Activated T-helper 1 cell treated with Interleukin-2 at 50 U/mL for 16 hours (primary cell): ENCODE measurements at places on chromosomes 6 and 20.

DNA sequence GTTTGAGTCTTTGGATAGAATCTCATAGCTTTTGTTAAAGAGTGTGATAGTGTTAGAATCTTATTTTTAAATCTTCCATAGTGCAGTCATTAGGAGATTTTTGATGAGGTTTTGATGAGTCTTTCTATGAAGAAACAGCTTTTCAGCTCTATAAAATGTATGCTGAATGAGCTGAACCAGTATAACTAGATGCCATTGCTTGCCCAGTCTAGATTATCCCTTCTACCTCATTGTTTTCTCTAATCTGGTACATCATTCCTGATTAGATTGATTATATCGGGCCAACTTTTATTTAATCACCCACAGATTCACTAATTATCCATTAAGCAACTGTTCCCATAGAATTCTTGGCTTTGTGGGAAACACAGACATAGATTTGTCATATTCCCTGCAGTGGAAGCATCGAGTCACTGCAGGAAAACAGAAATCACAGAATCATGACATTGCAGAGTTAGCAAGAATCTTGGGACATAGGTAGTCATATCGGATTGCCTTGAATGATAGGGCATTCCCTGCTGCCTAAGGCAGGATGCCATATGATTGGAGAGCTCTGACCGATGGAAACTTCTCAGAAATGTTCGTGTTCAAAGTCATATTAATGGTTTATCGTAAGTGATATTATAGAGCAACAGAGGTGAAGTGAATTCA lies 882.7 kb upstream of the FLRT3 start:
- no peak for DNase-seq

GRCh38 chr6:20417819-20418218 lies 16.1 kb downstream of the E2F3 start:
- DNase-seq, result no peak

GRCh38 chr6:155389130-155389529 lies 66.5 kb downstream of the NOX3 start:
- DNase-seq, result no peak

- DNase-seq, result no peak
These were observed 22.0 kb downstream of the ERGIC3 start for GRCh38 chr20:35563834-35564233.

DNA sequence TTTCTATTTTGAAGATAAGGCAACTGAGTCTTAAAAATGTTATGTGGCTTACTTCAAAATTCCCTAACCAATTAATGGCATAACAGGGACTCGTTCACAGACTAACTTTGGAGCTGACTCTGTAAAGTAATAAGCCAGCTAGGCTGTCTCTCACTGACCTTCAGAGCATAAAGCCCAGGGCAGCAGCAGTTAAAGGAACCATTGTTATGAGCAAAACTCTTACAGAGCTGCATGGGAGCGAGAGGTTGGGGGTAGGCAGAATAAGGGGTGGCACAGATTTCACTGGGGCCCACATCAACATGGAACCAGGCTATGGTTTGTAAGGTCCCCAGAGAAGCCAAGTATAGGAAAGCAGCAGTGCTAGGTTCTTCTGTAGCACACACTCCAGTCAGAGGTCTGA lies 637.8 kb downstream of the RFPL4B start:
- DNase-seq, result no peak

GRCh38 chr6:25006565-25007001 lies 70.8 kb upstream of the RIPOR2 start:
- peak; percentile 25 for DNase-seq

GRCh38 chr6:11788043-11788442 lies 9.4 kb upstream of the ADTRP start:
- DNase-seq, result no peak

GRCh38 chr6:149942461-149942829 lies 631 bp downstream of the ULBP2 start:
- no peak for DNase-seq

GRCh38 chr6:149278997-149279396 lies 38.5 kb upstream of the TAB2 start:
- no peak for DNase-seq

- DNase-seq, result no peak
These were observed 59.1 kb upstream of the PTPN1 start for GRCh38 chr20:50450881-50451752.

GRCh38 chr6:134318236-134318973 lies 493 bp upstream of the SGK1 start:
- DNase-seq, result no peak

DNA sequence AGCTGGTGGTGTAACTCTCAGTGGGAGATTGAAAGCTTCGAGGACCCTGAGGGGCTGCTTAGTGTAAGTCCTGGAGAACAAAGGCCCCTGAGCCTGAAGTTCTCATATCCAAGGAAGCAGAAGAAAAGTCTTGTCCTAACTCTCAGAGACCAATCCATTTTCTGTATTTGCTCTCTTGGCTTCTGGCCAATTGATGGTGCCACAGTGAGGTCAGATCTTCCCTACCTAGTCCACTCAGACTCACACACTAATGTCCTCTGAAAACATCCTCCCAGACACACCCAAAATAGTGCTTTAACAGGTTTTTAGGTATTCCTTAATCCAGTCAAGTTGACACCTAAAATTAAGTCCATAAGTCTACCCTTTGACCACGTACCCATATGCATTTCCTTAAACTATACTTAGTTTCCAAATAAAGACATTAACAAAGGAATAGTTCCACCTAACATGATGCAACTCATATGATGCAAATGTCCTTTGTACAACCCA lies 29.4 kb downstream of the ZNF292 start:
- DNase-seq, result no peak

- no peak for DNase-seq
These were observed 323.1 kb downstream of the CENPW start for GRCh38 chr6:126662966-126663365.

DNA sequence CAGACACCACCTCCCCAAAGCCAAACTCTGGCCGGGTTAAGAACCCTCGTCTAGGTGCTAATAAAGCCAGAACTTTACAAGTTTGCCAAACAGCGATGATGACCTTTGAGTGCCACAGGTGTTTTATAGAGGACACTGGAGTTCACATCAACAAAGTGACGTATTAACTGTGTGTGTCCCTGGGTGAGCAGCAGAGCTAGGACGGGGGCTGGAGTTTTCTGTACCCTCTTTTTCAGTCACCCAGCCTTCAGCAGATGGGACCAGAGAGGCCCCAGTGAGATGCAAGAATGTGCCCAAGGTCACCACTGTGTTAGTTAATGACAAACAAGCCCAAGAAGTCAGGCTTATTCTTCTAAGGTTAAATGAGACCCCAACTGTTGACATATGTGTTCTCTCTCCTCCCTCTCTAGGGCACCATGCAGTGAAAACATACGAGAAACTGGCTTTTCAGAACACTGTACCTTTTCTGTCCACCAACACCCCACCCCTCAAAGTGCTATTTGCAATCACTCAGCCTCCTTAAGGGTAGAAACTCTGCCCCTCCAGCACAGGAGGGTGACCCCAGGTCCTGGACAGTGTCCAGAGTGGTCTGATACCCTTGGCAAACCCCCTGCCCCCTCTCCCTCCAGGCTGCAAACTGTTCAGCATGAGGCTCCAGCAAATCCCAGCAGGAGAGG lies 5.2 kb downstream of the SDC4 start:
- DNase-seq, result no peak

- DNase-seq, result no peak
These were observed 116.0 kb upstream of the FOXA2 start for GRCh38 chr20:22700367-22700766.

GRCh38 chr20:46785958-46786357 lies 76.5 kb downstream of the SLC2A10 start:
- DNase-seq, result no peak

DNA sequence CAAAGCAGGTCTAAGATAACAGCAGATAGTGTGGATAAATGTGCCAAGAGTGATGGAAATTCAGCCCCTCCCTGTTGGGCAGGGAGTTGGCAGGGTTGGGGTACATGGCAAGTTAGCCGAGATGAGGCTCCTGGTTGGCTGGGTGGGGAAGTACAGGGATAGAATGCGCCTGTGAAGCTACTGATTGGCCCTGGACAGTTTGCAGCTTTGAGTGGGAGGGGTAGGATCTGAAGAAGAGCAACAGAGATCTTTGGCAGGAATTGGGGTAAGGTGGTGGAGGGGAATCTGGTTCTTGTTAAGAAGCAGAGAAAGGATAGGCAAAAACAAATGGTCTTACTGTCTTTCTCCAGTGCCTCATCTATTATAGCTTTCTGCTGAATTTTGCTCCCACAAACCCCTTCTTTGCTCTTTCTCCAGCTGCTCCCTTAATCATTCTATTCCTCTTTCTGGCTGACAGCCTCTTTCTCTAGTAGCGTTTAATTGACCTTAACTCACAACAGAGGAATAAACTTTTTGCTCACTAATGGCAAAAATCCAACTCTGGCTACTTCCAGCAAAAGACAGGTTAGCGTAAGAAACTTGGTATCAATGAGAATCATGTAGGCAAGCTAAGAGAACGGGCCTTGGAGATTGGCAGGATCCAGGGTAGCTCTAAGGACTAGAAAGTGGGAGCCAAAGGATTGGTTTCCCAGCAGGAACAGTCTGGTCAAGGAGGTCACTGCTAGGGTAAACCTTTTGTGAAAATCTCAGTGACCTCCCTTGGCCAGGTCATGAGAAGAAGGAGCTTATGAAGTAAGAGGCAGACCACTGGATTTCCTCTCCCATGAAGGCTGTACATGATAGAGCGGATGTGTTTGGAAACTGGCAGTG lies 86.3 kb upstream of the CARMIL1 start:
- DNase-seq, result no peak

DNA sequence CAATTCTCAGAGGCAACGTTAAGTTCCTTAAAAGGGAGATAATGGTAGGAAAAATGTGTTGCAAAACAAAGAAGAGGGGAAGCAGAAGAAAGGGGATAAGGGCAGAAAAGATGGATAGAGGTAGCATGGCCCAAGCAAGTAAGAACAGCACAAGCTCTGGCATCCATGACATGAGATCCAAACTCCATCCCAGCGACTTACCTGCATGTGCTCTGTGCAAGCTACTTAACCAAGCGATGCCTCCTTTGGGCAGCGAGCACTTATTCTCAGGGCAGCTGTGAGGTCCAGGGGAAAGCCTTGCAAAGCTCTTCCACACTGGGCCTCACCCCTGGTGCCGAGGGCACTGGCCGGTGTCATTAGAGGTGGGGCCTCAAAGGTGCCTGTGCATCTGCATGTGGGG lies 295.2 kb downstream of the FOXC1 start:
- no peak for DNase-seq

DNA sequence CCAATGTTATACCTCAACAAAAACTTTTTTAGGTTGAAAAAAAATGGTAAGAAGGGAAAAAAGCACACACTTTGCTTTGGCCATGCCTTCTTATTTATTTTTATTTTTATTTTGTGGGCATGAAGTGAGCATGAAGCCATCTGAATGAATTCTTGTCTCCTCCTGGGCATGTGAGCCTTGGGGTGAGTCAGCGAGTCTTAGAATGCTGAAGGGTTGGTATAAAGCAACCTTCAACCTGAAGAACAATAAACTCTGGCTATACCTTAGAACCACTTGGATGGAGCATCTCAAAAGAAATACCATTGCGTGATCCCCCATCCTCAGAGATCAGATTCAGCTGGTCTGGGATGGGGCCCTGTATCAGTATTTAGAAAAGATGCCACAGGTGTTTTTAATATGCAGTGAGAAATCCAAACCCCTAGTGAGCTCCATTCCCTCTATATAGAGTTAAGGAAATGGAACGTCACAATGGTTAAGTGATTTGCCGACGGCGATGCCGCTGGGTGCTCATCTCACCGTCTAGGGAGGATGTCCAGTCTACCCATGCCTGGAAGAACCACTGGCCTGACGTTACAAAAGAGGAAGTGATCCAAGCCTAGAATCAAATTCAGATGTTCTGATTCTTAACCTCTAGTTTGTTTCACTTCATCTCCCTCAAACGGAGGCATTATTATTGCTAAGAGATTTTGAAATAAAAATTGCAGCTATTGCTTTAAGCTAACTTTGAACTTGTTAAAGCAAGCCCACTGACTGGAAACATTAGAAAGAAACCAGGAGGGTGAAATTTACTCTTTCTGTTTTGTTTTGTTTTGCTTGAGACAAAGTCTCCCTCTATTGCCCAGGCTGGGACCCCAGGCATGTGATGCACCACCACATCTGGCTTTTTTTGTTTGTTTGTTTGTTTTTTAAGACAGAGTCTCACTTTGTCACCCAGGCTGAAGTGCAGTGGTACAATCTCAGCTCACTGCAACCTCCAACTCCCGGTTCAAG lies 67.1 kb downstream of the EDN1 start:
- no peak for DNase-seq

DNA sequence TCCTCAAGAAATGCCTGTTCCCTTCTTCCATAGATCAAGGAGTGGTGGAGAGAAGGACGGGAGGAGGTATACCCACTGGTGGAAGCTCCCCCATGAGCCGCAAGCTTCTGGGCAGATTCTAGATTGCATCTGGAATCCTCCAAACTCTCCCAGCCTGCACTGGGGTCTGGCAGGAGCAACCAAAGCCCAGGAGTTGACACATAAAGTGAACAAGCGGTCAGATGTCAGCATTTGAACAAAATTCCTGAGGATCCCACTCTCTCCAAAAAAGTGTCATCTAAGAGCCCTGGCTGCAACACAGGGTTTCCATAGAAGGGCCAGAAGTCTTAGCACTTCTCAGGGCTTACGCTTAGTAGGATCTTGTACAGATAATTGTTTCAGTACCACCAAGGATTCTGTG lies 88.2 kb downstream of the KCNB1 start:
- no peak for DNase-seq

DNA sequence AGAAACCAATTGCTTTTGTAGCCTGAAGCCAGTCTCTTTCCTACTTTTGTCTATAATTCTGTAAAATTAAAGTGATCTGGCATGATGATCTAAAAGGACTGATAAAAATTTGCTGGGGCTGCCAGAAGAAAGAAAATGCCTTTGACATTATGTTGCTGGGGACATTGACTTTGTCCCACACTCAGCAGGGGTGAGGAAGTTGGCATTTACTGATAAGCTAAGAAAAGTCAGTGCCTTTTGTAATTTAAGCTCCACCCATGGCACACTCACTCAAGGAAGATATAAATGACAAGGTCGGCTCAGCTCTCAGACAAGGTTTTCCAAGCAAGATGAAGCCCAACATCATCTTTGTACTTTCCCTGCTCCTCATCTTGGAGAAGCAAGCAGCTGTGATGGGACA lies at the start of gene SEMG1:
Gene SEMG1, plus strand, starts transcription at position 309 of the 400 bp plus-strand sequence. Its CDS starts 21 bp downstream, at position 330.
- no peak for DNase-seq

- DNase-seq, result no peak
These were observed 277.2 kb upstream of the PREP start for GRCh38 chr6:105680131-105680530.

- no peak for DNase-seq
These were observed 89.9 kb downstream of the RFPL4B start for GRCh38 chr6:112437058-112437457.
